Immature natural killer cell (primary cell): ENCODE measurements at places on chromosomes 1 and 21. TPM values are rescaled to one million over a fixed set of nuclear protein-coding genes. Genes with fewer than 3 reads are reported as not detected.

LTN1 gene
- 11.3 TPM for polyA plus RNA-seq

CFAP410 gene
- 36.4 TPM for polyA plus RNA-seq

CFAP107 gene
- polyA plus RNA-seq = not detected

GRCh38 chr21:34593954-34594531 is 20.9 kb downstream of the RCAN1 start:
- H3K27ac ChIP-seq = no peak overlapping the region
- H3K36me3 ChIP-seq = no peaks in the 10 kb centered on the region
- no peaks in the 10 kb centered on the region for H3K27me3 ChIP-seq
- H3K4me1 ChIP-seq = peaks cover 20% of the 10 kb centered on the region

DNA sequence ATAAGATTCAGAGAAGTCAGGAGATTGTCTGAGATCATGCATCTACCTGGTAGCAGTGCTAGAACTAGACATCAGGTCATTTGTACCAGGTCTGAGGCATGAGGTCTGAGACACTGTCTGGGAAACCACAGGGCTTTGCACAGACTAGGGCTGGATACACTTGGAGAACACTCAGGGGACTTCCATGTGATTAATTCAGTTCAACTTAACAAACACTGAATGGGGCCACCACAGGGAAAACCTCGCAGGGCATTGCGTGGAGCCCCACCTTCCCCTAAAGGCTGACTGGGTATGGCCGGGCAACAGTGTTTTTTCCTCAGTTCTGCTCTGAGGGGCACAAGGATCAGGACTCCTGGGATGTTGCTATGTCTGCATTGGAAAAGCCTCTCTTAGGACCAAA is 86.5 kb upstream of the WARS2 start:
- no peak overlapping the region for H3K27ac ChIP-seq
- H3K4me1 ChIP-seq = no peaks in the 10 kb centered on the region
- no peak for DNase-seq
- no peaks in the 10 kb centered on the region for H3K36me3 ChIP-seq
- H3K4me3 ChIP-seq = no peak overlapping the region
- no peaks in the 10 kb centered on the region for H3K27me3 ChIP-seq
